Osteoblast (primary cell): ENCODE measurements at places on chromosomes 4 and X. TPM values are rescaled to one million over a fixed set of nuclear protein-coding genes. Genes with fewer than 3 reads are reported as not detected.

- H3K4me1 ChIP-seq: no peaks in the 10 kb centered on the region
- H3K27ac ChIP-seq: no peak overlapping the region
- DNase-seq: no peak
- H3K4me3 ChIP-seq: no peak overlapping the region
- no peaks in the 10 kb centered on the region for H3K27me3 ChIP-seq
- no peaks in the 10 kb centered on the region for H3K36me3 ChIP-seq
Observed at GRCh38 chr4:147299205-147299604, 181.7 kb upstream of the EDNRA start.

DNA sequence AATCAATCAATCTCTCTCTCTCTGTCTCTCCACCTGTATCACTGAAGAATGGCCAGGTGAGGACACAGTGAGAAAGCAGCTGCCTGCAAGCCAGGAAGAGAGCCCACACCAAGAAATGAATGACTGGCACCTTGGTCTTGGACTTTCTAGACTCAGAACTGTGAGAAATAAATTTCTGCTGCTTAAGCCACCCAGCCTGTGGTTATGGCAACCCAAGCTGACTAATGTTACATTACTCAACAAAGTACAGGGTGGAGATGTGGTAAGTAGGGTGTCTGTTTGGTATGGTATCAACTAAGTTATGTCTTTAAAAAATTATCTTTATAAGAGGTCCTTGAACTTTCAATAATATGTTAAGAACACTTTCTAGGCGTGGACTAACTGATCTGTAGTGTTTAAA lies 159.3 kb downstream of the EPHA5 start:
- no peaks in the 10 kb centered on the region for H3K36me3 ChIP-seq
- H3K27me3 ChIP-seq: no peaks in the 10 kb centered on the region
- peak; percentile 9 for DNase-seq
- peaks cover 39% of the 10 kb centered on the region for H3K4me1 ChIP-seq
- H3K27ac ChIP-seq: peak overlapping the region; percentile 71

CPXCR1 gene
- total RNA-seq: not detected in 2 replicates

- H3K27ac ChIP-seq: no peak overlapping the region
- H3K27me3 ChIP-seq: no peaks in the 10 kb centered on the region
- H3K4me1 ChIP-seq: peaks cover 10% of the 10 kb centered on the region
Observed at GRCh38 chr4:40630335-40631021, 814 bp upstream of the RBM47 start.

DNA sequence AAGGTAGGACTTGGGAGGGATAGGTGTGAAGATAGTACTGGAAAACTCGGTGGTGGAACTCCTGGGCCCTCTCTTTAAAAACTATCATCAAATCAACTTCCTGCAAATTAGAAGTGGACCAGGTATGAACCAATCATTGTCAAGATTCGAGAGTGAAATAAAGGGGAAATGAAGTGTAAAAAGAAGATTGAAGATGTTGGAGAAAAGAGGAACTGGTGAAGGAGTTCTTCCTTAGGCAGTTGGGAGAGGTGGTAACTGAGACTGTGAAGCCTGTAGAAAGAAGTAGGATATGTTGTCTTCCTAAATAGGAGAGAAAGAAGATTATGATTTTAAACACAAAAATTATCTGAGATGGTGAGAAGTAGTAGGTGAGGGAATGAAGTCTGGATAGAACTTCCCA lies 212.2 kb downstream of the PPP1R2C start:
- DNase-seq: no peak
- H3K4me3 ChIP-seq: no peak overlapping the region
- H3K4me1 ChIP-seq: no peaks in the 10 kb centered on the region
- H3K27me3 ChIP-seq: no peaks in the 10 kb centered on the region

- no peak for DNase-seq
- no peak overlapping the region for H3K27ac ChIP-seq
- H3K4me3 ChIP-seq: no peak overlapping the region
- no peaks in the 10 kb centered on the region for H3K4me1 ChIP-seq
- H3K27me3 ChIP-seq: no peaks in the 10 kb centered on the region
Observed at GRCh38 chr4:79087071-79087470, 147.8 kb upstream of the PAQR3 start.

DNA sequence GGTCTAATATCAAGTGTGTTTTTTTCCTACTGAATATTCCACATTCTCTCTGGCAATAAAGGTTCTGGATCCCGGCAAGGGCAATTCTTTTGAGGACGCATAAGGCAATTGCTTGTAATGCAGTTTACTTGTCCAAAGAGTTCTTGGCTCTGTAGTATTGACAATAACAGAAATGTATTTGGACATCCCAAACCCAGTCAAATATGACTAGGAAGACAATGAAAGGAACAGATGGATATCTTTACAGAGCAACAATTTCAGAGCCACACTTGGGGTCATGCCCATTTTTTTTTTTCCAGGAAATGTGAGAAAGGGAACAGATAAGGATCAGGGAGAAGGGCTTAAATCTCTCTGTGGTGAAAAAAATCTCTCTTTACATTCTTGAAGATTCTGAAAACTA lies 12.2 kb downstream of the GK2 start:
- DNase-seq: no peak
- H3K4me1 ChIP-seq: no peaks in the 10 kb centered on the region
- no peaks in the 10 kb centered on the region for H3K27me3 ChIP-seq
- no peaks in the 10 kb centered on the region for H3K36me3 ChIP-seq

- H3K4me3 ChIP-seq: peak overlapping the region; percentile 8
- peaks cover 7% of the 10 kb centered on the region for H3K4me1 ChIP-seq
- H3K36me3 ChIP-seq: no peaks in the 10 kb centered on the region
- peak; percentile 79 for DNase-seq
Observed at GRCh38 chr4:94827481-94828110, 69.8 kb downstream of the BMPR1B start.
